RWPE2 (cell line): ENCODE measurements at places on chromosomes 7 and 10.
A peak's percentile ranks its signal among the peaks of the same experiment; 100 is the strongest.

GRCh38 chr7:130974794-130975193, 240.8 kb upstream of the KLF14 start:
- no peak overlapping the region for H3K4me3 ChIP-seq
- H3K27ac ChIP-seq: no peak overlapping the region
- H3K27me3 ChIP-seq: no peaks in the 10 kb centered on the region

DNA sequence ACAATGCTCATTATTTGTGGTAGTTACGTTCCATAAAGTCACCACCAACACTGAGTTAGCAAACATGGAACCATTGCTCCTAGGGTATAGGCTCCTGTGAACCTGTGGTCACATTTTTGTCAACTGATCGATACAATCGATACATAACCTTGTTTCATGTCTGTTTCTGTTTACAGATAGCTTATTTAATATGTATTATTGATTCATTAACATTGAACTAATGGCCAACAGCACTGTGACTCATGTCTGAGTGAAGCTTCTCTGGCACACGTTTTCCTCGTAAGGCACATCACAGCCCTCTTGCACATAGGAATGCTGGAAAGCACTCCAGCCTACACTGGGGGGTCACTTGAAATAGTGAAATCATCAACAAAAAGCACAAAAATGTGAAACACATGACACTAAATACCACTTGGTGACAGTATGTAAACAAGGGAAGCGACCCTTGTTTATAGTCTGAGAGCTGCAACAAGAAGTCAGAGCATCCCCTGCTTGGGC, 27.0 kb downstream of the GHRHR start:
- H3K27ac ChIP-seq: no peak overlapping the region
- H3K36me3 ChIP-seq: no peaks in the 10 kb centered on the region
- H3K4me3 ChIP-seq: no peak overlapping the region
- no peak for DNase-seq

DNA sequence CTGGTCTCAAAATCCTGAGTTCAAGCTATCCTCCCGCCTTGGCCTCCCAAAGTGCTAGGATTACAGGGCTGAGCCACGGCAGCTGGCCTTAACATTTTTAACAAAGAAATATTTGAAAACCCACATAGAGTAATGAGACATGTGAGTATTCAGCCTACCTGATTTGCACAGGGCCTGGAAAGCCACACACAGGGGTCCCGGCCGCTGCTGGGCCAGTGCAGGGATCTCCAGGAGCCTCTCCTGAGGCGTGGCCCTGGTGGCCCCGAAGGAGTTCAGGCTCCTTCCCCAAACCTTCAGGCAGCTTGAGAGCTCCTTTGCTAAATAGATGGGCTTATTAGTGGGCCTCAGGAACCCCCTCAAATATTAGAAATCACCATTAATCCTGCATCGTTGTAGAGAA, 18.7 kb downstream of the CNPY1 start:
- H3K4me1 ChIP-seq: no peaks in the 10 kb centered on the region
- H3K27ac ChIP-seq: no peak overlapping the region
- peaks cover 44% of the 10 kb centered on the region for H3K27me3 ChIP-seq
- no peak for DNase-seq
- H3K4me3 ChIP-seq: no peak overlapping the region
- H3K36me3 ChIP-seq: no peaks in the 10 kb centered on the region

GRCh38 chr10:94405406-94405805, 3.1 kb downstream of the TBC1D12 start:
- no peak overlapping the region for H3K4me3 ChIP-seq
- H3K27ac ChIP-seq: no peak overlapping the region
- peaks cover 2% of the 10 kb centered on the region for H3K4me1 ChIP-seq
- DNase-seq: no peak
- no peaks in the 10 kb centered on the region for H3K36me3 ChIP-seq

DNA sequence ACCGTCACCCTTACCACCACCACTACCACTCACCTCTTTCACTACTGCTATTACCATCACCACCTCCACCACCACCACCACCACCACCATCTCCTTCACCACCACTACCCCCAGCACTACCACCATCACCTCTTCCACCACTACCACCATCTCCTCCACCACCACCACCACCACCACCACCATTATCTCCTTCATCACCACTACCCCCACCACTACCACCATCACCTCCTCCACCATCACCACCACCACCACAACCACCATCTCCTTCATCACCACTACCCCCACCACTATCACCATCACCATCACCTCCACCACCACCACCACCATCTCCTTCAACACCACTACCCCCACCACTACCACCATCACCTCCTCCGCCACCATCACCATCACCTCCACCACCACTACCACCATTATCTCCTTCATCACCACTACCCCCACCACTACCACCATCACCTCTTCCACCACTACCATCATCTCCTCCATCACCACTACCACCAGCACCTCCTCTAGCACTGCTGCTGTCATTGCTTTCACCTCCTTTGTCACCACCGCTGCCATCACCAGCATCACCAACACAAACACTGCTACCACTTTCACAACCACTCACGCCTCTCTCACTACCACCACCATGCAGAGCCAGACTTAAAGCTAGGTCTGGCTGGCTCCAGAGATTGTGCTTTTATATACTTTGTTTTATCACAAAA, 109.3 kb downstream of the ICA1 start:
- DNase-seq: no peak
- H3K4me3 ChIP-seq: no peak overlapping the region
- no peaks in the 10 kb centered on the region for H3K27me3 ChIP-seq
- no peak overlapping the region for H3K27ac ChIP-seq
- no peaks in the 10 kb centered on the region for H3K36me3 ChIP-seq

DNA sequence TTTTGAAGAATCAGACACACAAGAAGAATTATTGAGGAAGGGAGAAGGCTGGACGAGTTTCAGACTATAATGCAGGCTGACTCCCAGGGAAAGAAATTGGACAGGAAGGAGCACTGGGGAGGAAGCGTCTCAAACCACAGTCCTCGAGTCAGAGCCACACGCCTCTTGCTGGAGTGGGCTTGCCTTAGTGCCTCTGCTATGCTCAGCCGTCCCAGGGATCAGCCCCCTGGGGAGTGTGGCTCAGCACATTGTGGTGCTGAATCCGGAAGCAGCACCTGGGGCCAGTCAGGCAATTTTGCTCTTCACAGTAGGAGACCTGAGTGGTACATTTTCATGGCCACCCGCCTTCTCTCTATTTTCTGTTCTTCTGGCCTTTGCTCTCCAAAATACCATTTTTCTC, 67.4 kb upstream of the SLC35G1 start:
- no peaks in the 10 kb centered on the region for H3K4me1 ChIP-seq
- DNase-seq: no peak
- no peak overlapping the region for H3K27ac ChIP-seq
- no peak overlapping the region for H3K4me3 ChIP-seq
- H3K36me3 ChIP-seq: no peaks in the 10 kb centered on the region

GRCh38 chr10:59109826-59110225, 66.6 kb upstream of the PHYHIPL start:
- no peaks in the 10 kb centered on the region for H3K4me1 ChIP-seq
- no peaks in the 10 kb centered on the region for H3K27me3 ChIP-seq
- no peak overlapping the region for H3K27ac ChIP-seq
- no peak for DNase-seq
- no peaks in the 10 kb centered on the region for H3K36me3 ChIP-seq

GRCh38 chr10:119409385-119409784, 133.1 kb downstream of the RGS10 start:
- no peaks in the 10 kb centered on the region for H3K4me1 ChIP-seq
- H3K4me3 ChIP-seq: no peak overlapping the region
- no peaks in the 10 kb centered on the region for H3K27me3 ChIP-seq
- H3K27ac ChIP-seq: no peak overlapping the region

- no peaks in the 10 kb centered on the region for H3K27me3 ChIP-seq
- peaks cover 24% of the 10 kb centered on the region for H3K4me1 ChIP-seq
- peak overlapping the region; percentile 94 for H3K27ac ChIP-seq
- H3K36me3 ChIP-seq: no peaks in the 10 kb centered on the region
Measured at GRCh38 chr10:4810092-4810491, 15.9 kb upstream of the AKR1E2 start.

DNA sequence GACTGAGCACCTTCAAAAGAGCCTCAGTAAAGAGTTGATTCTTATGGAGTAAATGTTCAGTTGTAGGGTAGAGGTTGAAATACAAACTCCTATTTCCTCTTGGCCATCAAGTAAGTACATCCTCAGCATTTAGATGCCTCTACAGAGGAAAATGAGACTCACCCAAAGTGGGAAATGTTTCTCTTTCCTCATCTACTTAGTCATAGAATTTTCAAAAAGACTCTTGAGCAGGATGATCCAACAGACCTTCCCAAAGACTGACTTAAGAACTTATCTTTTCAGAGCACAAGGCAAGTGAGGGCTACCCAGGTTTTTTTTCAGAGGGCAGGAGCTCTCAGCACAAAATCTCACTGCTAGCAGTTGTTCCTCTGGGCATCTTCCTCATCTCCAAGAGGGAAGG, 449.1 kb downstream of the KCNMA1 start:
- H3K4me1 ChIP-seq: peaks cover 9% of the 10 kb centered on the region
- no peaks in the 10 kb centered on the region for H3K36me3 ChIP-seq
- H3K27ac ChIP-seq: no peak overlapping the region
- no peaks in the 10 kb centered on the region for H3K27me3 ChIP-seq
- no peak for DNase-seq

GRCh38 chr7:46537191-46537905, 616.3 kb upstream of the IGFBP3 start:
- H3K27ac ChIP-seq: no peak overlapping the region
- no peaks in the 10 kb centered on the region for H3K4me1 ChIP-seq
- DNase-seq: no peak
- no peaks in the 10 kb centered on the region for H3K27me3 ChIP-seq

DNA sequence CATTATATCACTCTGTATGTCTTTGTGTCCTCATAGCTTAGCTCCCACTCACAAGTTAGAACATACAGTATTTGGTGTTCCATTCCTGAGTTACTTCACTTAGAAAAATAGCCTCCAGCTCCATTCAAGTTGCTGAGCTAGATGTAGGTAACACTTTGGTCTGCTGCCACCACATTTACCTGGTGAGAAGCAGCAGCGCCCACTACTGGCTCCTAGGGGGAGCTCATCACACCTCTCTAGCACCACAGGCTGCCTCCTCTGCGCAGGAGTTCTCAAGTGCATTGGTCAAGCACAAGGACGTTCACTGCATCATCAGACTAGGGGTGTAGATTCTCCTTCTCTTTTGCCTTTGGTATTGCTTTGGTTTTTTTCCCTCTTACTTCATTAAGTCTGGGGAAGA, 530.9 kb upstream of the AUTS2 start:
- no peak for DNase-seq
- no peak overlapping the region for H3K4me3 ChIP-seq
- no peak overlapping the region for H3K27ac ChIP-seq
- H3K36me3 ChIP-seq: no peaks in the 10 kb centered on the region
- no peaks in the 10 kb centered on the region for H3K27me3 ChIP-seq

DNA sequence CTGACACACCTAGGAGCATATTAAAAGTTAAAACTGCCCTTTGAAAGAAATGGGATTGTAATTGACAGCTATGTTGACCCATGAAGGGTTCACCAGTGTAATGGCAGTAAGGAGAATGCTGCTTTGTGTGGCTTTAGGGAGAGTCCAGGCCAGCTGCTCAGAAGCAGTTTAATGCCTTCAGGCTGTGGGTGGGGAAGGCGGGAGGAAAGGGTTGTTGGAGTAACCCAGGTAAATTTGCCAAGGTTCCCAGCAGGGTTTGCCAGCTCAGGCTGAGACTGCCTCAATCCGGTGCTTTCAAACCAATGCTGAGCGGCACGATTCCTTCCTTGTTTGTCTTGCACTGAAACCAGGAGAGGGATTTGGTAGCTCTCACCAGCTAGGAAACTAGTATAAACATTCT, 637.2 kb downstream of the INHBA start:
- DNase-seq: no peak
- no peaks in the 10 kb centered on the region for H3K36me3 ChIP-seq
- H3K4me1 ChIP-seq: peaks cover 6% of the 10 kb centered on the region
- H3K27ac ChIP-seq: no peak overlapping the region
- H3K27me3 ChIP-seq: no peaks in the 10 kb centered on the region

GRCh38 chr10:110357252-110357780, 52.6 kb upstream of the SMNDC1 start:
- H3K27ac ChIP-seq: peak overlapping the region; percentile 92
- H3K36me3 ChIP-seq: no peaks in the 10 kb centered on the region
- no peak overlapping the region for H3K4me3 ChIP-seq
- no peaks in the 10 kb centered on the region for H3K27me3 ChIP-seq
- DNase-seq: no peak

DNA sequence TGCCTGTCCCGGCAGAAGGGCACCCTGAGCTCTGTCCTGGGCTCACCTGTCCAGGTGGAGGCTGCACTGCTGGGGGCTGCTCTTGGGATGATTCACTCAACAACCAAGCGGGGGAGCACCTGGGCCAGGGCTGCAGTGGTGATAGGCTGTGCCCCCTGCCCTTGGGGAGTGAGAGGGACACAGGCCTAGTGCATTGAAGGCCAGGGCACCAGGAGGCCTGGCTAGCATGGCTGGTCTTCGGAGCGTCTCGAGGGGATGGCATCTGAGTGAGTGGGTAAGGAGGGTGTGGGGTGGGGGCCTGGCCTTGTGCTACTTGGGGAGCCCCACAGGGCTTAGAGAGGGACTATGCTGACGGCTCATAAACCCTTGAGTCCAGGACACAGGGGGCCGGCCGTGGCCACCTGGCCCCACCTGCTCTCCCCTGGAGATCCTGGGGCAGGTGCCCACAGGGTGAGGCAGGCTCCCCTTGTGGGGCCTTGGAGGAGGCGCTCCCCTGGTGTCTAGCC, 3.1 kb downstream of the PWWP2B start:
- no peak for DNase-seq
- no peaks in the 10 kb centered on the region for H3K36me3 ChIP-seq
- no peak overlapping the region for H3K4me3 ChIP-seq

DNA sequence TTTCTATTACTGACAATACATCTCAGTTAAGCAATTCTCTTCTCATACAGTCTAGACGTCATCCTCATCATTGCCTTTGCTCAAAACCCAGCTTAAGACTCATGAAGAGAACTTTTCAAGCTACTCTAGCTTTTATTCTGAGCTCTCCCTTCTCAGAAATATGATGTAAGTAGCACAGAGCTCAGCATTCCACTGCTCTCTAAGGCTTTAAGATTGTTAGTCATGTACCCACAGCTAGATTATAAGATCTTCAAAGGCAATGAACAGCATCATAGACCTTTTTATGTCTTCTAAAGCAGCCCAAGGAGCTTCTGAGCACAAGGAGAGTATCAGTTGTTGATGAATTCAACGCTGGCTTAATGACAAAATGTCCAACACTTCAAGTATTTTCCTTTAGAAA, 119.3 kb downstream of the NRP1 start:
- no peak for DNase-seq
- H3K4me1 ChIP-seq: peaks cover 20% of the 10 kb centered on the region
- H3K27ac ChIP-seq: peak overlapping the region; percentile 93
- no peaks in the 10 kb centered on the region for H3K27me3 ChIP-seq
- no peak overlapping the region for H3K4me3 ChIP-seq
- H3K36me3 ChIP-seq: peaks cover 91% of the 10 kb centered on the region

DNA sequence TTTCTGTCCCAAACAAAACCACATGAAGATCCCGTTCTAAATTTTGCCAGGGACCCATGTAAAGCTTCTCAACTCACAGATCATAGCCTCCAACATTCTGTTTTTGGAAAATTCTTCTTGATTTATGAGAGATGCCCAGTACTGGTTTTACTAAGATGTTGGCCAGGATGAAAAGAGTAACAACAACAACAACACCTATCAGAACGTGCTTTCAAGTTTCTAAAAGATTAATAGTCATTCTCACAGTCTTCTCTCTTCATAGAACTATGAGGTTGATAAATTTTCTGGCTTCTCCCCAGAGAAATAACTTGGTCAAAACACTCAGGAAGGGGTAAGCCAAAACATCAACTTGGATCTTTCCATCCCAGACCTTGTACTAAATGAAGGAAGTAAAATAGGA, 567.5 kb upstream of the IGFBP3 start:
- H3K27ac ChIP-seq: no peak overlapping the region
- no peak for DNase-seq
- H3K36me3 ChIP-seq: no peaks in the 10 kb centered on the region
- peaks cover 22% of the 10 kb centered on the region for H3K4me1 ChIP-seq
- no peak overlapping the region for H3K4me3 ChIP-seq
